ENCODE measurements at places on chromosomes 11 and 22. TPM values are rescaled to one million over a fixed set of nuclear protein-coding genes. Genes with fewer than 3 reads are reported as not detected.

GRCh38 chr11:8704136-8704535, 21.5 kb downstream of the RPL27A start:
- no peak overlapping the region for H3K4me3 ChIP-seq
- peaks cover 3% of the 10 kb centered on the region for H3K4me1 ChIP-seq
- H3K27ac ChIP-seq, result no peak overlapping the region
- no peaks in the 10 kb centered on the region for H3K36me3 ChIP-seq
- no peaks in the 10 kb centered on the region for H3K27me3 ChIP-seq

- no peak overlapping the region for H3K4me3 ChIP-seq
- peaks cover 3% of the 10 kb centered on the region for H3K4me1 ChIP-seq
- DNase-seq, result no peak
- peaks cover 17% of the 10 kb centered on the region for H3K27me3 ChIP-seq
Observed at GRCh38 chr22:19663286-19663815, 51.0 kb upstream of the SEPTIN5 start.

GRCh38 chr11:135033540-135033939, 621.5 kb upstream of the B3GAT1 start:
- no peak overlapping the region for H3K27ac ChIP-seq
- H3K4me1 ChIP-seq, result no peaks in the 10 kb centered on the region
- no peak for DNase-seq
- H3K36me3 ChIP-seq, result no peaks in the 10 kb centered on the region
- no peaks in the 10 kb centered on the region for H3K27me3 ChIP-seq
- no peak overlapping the region for H3K4me3 ChIP-seq

- no peaks in the 10 kb centered on the region for H3K27me3 ChIP-seq
- DNase-seq, result no peak
- peaks cover 46% of the 10 kb centered on the region for H3K4me1 ChIP-seq
- peak overlapping the region; percentile 72 for H3K27ac ChIP-seq
Observed at GRCh38 chr22:36325154-36326031, 62.4 kb downstream of the MYH9 start.

GRCh38 chr11:494761-495536, 12.1 kb downstream of the RNH1 start:
- H3K27me3 ChIP-seq, result no peaks in the 10 kb centered on the region
- no peak for DNase-seq
- peaks cover 26% of the 10 kb centered on the region for H3K36me3 ChIP-seq
- H3K4me3 ChIP-seq, result no peak overlapping the region

- no peak overlapping the region for H3K27ac ChIP-seq
- H3K36me3 ChIP-seq, result no peaks in the 10 kb centered on the region
- no peaks in the 10 kb centered on the region for H3K27me3 ChIP-seq
Observed at GRCh38 chr22:46620588-46621242, 529 bp downstream of the GRAMD4 start.

GRCh38 chr11:11635443-11635842, 13.6 kb upstream of the GALNT18 start:
- H3K36me3 ChIP-seq, result no peaks in the 10 kb centered on the region
- DNase-seq, result no peak
- H3K4me1 ChIP-seq, result no peaks in the 10 kb centered on the region
- H3K27me3 ChIP-seq, result peaks cover 20% of the 10 kb centered on the region

- peak within 1 kb of the TSS; percentile 74 for H3K4me3 ChIP-seq
- H3K4me1 ChIP-seq, result peaks cover 14% of the 10 kb centered on the region
- H3K36me3 ChIP-seq, result peaks cover 2% of the 10 kb centered on the region
- peak; percentile 90 for DNase-seq
- peaks cover 3% of the 10 kb centered on the region for H3K27me3 ChIP-seq
- H3K27ac ChIP-seq, result peak within 1 kb of the TSS; percentile 68
Observed at GRCh38 chr22:21952586-21953571, at the start of gene PPM1F. PPM1F (minus strand) TSS chr22:21952848; CDS start chr22:21946048, 6,800 bp downstream.

DNA sequence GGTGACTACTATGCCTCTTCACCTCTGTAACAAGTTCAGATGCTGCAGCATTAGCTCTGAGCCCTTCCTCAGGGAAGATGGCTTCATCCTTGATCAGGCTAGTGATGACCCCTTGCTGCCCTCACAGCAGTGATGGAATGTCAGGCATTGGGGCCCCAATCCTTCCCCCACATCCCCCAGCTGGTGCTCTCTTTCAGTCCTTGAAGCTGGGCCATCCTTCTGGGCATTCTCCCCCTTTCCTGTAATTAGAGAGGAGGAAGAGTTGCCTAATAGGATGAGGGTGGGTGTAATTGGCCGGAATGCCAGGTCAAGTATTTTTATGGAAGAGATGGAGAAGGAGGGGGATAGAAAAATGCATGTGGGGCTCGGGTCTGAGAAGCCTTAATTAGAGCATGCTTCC, 62.6 kb downstream of the TRAF6 start:
- peaks cover 14% of the 10 kb centered on the region for H3K27me3 ChIP-seq
- peaks cover 1% of the 10 kb centered on the region for H3K36me3 ChIP-seq
- no peak overlapping the region for H3K27ac ChIP-seq
- DNase-seq, result no peak

DNA sequence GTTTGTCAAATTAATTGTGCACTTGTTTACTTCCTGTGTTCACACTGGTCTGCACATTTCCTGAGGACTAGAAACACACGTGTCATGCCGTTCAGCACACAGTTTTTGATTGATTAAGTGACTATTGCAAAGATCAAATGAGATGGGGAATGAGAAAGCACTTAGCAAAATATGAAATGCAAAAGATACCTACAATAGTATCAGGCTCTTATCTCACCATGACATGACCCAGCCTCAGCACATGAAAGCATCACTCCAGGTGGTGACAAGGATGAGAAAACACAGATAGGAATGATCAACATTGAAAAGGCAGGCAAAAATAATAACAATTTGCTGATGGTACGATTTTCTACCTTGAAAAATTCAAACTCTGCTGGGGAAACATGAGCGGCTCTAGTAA, 42.1 kb upstream of the TP53I11 start:
- DNase-seq, result peak; percentile 23
- H3K36me3 ChIP-seq, result no peaks in the 10 kb centered on the region
- no peak overlapping the region for H3K27ac ChIP-seq
- no peak overlapping the region for H3K4me3 ChIP-seq

GRCh38 chr22:26586556-26587325, 3.2 kb downstream of the TPST2 start:
- peaks cover 70% of the 10 kb centered on the region for H3K4me1 ChIP-seq
- H3K27ac ChIP-seq, result peak overlapping the region; percentile 76
- peak overlapping the region; percentile 44 for H3K4me3 ChIP-seq
- H3K27me3 ChIP-seq, result no peaks in the 10 kb centered on the region

GRCh38 chr11:1777737-1778136, 14.0 kb upstream of the CTSD start:
- no peak overlapping the region for H3K27ac ChIP-seq
- H3K36me3 ChIP-seq, result no peaks in the 10 kb centered on the region
- peaks cover 17% of the 10 kb centered on the region for H3K4me1 ChIP-seq
- H3K27me3 ChIP-seq, result peaks cover 3% of the 10 kb centered on the region
- DNase-seq, result no peak
- H3K4me3 ChIP-seq, result no peak overlapping the region

GRCh38 chr11:128713595-128713994, 19.7 kb downstream of the FLI1 start:
- H3K4me3 ChIP-seq, result no peak overlapping the region
- DNase-seq, result no peak
- peak overlapping the region; percentile 37 for H3K27ac ChIP-seq

DNA sequence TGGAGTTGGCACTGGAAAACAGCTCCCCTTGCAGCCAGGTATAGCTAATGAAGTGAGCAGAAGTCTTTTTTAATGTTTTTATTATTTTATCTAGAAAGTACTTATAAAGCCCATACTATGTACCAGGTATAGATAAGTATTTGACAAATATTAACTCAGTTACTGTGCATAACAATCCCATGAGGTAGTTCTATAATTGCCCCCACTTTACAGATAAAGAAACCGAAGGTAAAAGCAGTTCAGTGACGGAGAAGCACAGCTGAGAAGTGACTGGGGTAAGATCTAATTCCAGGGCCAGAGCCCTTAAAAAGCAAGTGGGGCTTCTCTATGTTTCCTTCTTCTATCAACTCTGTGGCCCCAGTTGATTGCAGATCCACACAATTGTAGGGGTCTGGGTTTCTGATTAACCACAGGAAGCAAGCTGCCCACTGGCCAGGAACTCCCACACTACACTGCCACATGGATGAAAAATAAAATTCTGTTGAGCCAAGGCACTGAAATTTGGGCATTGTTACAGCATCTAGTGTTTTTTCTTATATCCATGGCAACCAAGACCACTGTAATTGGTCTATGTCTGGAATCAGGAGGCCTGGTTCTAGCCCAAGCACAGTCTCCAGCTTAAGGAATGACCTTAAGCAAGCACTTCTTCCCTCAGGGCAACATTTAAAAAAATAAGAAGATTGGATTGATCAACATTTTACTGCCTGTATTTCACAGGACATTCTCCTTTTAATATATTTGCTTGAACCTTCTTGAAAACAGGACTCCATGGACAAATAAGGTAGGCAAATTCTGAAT, 55.3 kb upstream of the TEAD1 start:
- no peak overlapping the region for H3K4me3 ChIP-seq
- no peak overlapping the region for H3K27ac ChIP-seq
- no peaks in the 10 kb centered on the region for H3K4me1 ChIP-seq
- peaks cover 5% of the 10 kb centered on the region for H3K27me3 ChIP-seq
- H3K36me3 ChIP-seq, result no peaks in the 10 kb centered on the region

- H3K27me3 ChIP-seq, result peaks cover 16% of the 10 kb centered on the region
- no peak overlapping the region for H3K27ac ChIP-seq
- no peaks in the 10 kb centered on the region for H3K36me3 ChIP-seq
Observed at GRCh38 chr11:71548716-71549151, 514 bp downstream of the KRTAP5-9 start.

DNA sequence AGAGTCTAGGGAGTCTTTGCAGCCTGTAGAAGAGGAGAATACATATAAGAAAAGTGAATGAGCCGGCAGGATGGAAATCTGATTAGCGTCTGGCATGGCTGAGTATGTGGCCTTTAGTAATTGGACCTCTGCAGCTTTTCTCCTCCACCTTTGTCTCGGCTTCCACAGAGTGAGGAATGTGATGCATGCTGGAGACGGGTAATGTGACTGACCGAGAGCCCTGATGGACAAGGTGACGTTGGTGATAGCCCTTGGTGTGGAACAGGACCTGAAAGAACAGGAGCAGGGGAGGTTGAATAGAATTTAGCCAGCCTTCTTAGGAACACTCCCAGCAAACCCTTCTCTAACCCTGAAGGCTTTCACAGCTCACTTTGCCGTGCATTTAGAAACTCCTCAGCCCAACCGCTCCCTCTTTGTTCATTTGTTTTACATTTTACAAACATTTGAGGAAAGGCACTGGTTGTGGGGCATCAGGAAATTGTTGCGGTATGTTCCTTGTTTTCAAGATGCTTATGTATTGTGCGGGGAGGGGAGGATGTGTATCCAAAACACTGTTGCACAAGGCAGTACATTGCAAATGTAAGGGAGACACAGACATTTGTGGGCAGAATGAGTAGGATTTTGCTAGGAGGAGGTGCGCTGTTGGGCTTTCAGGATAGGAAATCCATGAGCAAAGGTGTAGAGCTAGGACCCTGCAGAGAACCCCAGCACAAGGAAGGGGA, 6.9 kb downstream of the GTPBP1 start:
- H3K27ac ChIP-seq, result no peak overlapping the region
- peaks cover 59% of the 10 kb centered on the region for H3K4me1 ChIP-seq
- no peak overlapping the region for H3K4me3 ChIP-seq

DNA sequence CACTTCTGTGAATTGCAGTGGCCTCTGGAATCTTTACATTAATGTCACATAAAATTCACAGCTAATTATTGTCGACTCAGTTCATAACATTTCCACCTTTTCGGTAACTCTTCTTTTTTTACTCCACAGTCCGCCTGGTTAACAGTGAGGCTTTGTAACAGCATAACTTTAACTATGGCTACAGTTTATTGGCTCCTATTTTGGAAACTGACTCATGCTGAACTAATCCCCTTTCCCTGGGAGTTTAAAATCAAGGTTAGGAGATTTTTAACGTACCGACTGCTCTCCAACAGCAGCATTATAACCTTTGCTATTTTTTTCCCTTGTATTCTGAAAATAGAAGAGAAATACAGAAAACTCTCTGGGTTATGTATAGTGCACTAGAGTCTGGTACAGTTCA, 3.2 kb upstream of the POGLUT3 start:
- H3K27me3 ChIP-seq, result no peaks in the 10 kb centered on the region
- no peak for DNase-seq
- H3K27ac ChIP-seq, result no peak overlapping the region
- peaks cover 7% of the 10 kb centered on the region for H3K36me3 ChIP-seq

DNA sequence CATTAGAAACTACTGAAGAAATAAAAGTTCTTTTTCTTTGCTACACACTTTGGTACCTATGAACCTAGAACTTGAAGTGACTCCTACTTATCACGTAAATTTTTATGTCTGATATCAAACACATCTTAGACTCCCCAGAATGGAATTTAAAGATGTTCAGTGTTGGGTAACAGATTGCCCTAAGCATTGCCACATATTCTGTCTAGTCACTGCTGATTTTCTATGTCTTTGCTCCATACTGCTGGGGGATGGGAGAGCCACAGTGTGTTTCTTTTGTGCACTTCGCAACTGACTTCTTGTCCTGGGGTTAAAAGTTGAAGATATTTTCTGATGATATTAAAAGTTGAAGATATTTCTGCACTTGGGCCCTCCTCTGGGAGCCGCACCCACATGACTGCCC, 19.4 kb upstream of the MYO18B start:
- H3K4me1 ChIP-seq, result peaks cover 5% of the 10 kb centered on the region
- no peak overlapping the region for H3K4me3 ChIP-seq
- H3K36me3 ChIP-seq, result peaks cover 42% of the 10 kb centered on the region
- DNase-seq, result no peak
- H3K27me3 ChIP-seq, result no peaks in the 10 kb centered on the region

DNA sequence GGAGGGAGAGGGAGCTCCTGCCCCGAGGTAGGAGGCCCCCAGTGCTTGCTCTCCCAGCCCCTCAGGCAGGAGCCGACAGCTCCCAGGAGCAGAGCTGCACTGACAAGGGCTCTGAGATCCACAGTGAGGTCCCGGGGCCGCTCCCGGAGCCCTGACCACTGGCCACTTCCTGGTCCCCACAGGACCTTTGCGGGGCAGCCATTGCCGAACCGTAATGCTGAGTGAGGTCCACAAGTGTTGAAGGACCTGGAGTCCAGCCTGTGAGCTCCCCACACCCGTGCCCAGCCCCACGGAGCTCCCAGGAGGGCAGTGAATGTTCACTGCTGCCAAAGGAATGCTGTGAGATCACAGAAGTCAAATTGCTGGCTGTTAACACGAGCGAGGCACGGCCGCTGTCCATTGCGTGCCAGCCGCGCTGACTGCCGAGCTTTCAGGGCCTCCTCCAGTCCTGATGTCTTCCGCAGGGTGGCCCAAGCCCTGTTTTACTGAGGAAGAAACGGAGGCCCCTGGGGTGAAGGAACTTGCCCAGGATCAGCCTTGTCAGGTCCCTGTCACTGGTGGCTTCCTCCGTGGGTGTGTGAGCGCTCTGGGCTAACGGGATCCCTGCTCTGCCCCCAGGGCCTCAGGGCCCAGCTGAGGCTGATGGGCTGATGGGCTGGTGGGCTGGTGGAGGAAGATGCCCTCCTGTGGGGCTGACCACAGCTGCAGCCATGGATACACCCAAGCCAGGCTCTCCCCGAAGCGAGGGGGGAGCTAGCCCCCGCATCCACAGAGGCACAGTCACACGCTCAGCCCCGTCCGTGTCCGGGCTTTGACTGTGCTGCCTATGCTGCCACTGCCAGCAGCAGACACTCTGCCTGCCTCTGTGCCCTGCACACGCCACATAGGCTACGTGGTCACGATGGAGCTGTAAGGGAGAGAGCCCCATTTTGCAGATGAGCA, 70.8 kb downstream of the WNT7B start:
- DNase-seq, result no peak
- peaks cover 17% of the 10 kb centered on the region for H3K27me3 ChIP-seq
- no peak overlapping the region for H3K27ac ChIP-seq

Gene F2
- not detected for total RNA-seq

Gene C11orf21
- total RNA-seq, result 28.3 TPM

Gene PDE3B
- 81.3 TPM for total RNA-seq

Gene OR51A7
- not detected for total RNA-seq

Gene RTN4RL2
- total RNA-seq, result not detected

Gene SLC16A8
- total RNA-seq, result not detected

Measured in activated CD8-positive, alpha-beta memory T cell treated with anti-CD3 and anti-CD28 coated beads, Interleukin-2, amount 10 ng/mL, durations not matched to agents 7 days and 5 days (primary cell).